Stimulated activated CD8-positive, alpha-beta memory T cell treated with anti-CD3 and anti-CD28 coated beads, Interleukin-15, amount 100 ng/mL, for 4 hours (primary cell): ENCODE measurements at places on chromosomes 3 and 15.

- no peak for DNase-seq
Measured at GRCh38 chr3:44886561-44886960, 12.2 kb downstream of the TGM4 start.

DNA sequence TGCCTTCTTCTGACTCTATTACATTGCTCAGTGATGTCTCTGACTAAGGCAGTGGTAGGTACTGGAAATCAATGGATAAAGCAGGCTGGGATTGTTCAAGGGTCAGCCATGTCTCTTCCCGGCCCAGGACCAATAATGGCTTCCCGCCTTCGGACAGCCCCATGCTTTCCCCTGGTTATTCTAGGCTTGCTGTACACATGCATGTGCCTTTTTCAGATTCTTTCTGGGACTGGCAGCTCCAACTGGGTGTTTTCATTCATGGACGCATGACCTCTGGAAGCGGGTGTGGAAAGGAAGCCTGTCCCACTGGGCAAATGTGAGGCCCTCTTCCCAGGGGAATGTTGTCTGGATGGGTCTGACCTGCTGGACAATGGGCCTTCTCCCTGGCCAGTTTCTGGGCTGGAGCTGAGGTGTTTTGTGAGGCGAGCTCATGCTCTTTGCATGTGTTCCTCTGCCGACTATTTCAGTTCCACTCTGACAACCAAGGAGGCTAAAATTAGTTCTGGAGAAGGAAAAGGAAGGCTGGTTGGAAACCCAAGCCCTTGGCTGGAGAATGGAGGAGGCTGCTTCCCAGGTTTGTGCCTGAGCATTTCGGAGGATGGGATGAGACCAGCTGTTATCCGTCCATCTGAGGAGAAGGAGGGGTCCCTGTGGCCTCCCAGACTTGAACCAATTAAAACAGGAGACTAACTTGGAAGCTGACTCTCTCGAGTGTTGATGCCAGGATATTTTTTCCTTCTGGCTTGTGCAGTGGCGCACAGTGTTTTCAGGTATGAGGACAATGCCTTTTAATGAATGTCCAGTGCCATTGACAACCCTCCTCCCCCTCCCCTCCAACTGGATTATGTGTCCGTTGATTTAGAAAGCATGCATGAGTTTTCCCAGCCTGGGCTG lies 6.9 kb downstream of the ACVR2B start:
- no peak for DNase-seq

- DNase-seq: no peak
Measured at GRCh38 chr3:23834082-23834870, 28.5 kb downstream of the UBE2E1 start.

- no peak for DNase-seq
Measured at GRCh38 chr15:77546050-77546501, 86.6 kb downstream of the LINGO1 start.

DNA sequence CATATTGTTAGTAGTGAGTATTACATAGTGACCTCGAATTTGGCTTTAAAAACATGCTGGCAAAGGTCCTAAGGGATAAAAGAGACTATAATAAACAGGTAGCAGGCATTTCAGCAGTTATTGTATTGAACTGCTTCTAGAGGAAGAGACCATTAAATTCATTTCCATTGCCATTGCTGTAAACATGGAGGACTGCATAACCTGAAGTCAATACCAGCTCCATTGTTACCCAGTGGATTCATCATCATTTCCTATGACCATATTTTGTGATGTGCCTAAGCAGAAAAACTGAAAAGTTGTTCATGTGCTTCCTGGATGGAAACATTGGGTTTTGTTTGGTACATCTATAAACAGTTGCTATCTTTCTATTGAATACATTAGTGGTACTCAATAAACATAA lies 482.5 kb upstream of the UBE2E2 start:
- no peak for DNase-seq

DNA sequence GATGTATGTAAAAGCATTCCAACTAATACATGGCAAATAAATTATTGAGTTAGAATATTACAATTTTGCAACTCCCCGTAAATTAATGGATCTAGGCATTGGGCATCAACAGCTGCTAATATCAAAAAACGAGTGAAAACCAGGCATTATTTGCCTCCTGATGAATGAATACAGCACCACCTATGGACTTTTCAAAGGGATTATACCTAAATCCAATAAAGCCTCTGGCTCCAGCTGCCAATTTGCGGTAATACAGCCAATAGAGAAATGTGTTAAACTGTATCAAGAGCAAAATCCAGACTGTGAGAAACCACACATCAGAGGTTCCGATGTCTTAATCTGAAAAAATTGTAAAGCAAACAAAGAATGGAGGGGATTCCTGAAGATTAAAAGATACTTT lies 16.3 kb upstream of the A4GNT start:
- DNase-seq: no peak

DNA sequence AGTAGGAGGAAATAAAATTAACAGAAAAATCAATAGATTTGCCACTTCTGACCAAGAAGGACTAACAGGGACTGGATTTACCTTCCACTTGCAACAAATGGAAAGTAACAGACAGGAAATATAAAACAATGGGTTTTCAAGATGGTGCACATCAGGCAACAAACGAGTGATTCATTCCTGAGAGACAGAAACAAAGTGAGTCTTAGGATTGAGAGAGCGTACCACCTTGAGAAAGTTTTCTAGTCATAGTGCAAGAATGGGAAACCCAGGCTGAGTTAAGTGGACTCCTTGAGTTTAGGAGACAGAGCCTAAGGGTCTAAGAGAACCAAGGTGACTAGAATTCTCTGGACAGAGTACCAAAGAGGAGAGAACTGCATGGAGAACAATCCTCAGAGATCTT lies 101.7 kb downstream of the PPP2R3A start:
- no peak for DNase-seq

DNA sequence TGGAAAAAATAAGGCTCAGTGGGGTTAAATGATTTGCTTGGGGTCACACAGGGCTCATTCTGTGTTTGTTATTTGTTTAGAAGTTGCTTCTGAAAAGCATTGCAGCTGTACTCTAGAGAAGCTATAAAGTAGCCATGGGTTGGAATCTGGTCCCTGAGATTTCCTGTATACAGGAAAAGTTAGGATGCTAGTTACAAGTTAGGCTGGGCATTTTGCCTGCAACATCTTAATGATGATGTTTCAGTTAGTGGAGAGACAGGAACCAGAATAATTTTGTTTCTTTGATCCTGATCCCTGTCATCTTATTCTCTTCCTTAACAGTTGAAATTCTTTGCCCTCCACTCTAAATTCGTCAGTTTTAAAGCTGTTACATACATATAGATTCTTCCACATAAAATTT lies 445.3 kb downstream of the OTOL1 start:
- DNase-seq: no peak

DNA sequence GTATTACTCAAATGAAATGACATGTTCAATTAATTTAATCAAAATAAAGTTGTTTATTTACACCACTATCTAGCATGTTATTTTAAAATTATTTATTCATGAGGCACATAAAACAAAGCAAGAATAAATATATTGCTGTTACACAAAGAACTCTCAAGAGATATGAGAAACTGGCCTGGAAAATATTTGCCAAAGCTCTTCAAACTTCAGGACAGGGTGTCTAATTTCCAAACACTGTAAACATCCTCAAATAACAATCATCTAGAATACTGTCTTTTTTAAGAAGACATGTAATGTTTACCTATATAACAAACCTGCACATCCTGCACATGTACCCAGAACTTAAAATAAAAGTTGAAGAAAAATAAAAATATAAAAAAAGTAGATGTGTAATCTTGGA lies 876.6 kb downstream of the TUSC7 start:
- no peak for DNase-seq

DNA sequence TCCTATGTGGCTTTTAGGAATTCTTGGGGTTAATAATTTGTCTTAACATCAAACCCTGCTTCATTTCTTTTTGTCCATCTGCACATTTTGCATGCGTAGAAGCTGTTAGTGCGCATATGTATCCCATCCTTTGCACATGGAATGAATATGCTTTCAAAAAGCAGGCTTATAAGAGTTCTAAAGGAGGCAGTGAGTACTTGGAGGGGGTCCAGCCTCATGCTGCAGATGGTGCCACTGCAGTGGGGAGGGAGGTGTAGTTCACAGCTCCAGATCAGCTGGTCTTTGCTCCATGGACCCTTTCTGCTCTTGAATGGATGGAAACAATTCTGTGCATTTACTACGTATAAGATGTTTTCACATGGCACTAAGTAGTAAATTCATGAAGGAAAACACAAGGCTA lies 20.7 kb upstream of the SSR3 start:
- DNase-seq: no peak

GRCh38 chr3:169144270-169144669 lies 519.2 kb downstream of the MECOM start:
- DNase-seq: no peak

- no peak for DNase-seq
Measured at GRCh38 chr3:141122455-141123030, 71.4 kb downstream of the SPSB4 start.

- DNase-seq: no peak
Measured at GRCh38 chr3:73745526-73746191, 120.9 kb upstream of the PDZRN3 start.

GRCh38 chr3:122784436-122784835 lies 9.2 kb downstream of the HSPBAP1 start:
- DNase-seq: no peak

- DNase-seq: no peak
Measured at GRCh38 chr15:99143655-99144610, 39.1 kb downstream of the SYNM start.

DNA sequence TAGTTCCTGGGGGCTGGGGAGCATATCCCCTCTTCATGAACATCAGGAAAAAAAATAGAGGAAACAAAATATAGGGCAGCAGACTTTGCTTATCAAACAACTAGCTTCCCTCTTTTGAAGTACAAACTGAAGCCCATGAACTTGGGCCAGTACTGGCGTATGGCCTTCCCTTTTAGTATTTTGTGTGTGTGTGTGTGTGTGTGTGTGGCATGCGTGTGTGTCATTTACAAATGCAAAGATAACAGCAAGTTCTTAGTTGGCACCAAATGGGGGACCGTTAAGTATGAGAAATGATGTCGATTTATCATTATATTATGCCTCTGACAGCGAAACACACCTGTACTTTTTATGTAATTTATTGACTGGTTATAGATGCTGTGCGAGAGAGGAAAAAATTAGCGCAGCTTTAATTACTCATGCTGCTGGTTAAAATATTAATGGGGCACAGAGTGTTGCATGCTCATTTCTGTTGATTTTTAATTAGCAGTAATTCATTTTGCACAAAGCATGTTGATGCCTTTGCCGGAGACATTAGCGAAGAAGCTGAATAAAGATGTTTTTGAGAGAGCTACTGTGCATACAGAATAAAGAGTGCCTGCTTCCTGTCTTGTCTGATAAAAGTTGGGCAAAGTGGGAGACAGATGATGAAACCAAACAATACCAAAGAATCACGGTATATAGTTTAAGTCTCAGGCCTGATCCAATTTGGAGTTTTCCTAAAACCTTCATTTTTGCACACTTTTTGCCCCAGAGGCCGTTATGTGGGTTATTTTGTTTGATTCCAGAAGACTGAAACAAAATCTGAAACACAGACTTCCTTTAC lies 297.1 kb downstream of the SATB1 start:
- no peak for DNase-seq

GRCh38 chr3:194964809-194965208 lies 279.1 kb downstream of the FAM43A start:
- no peak for DNase-seq

DNA sequence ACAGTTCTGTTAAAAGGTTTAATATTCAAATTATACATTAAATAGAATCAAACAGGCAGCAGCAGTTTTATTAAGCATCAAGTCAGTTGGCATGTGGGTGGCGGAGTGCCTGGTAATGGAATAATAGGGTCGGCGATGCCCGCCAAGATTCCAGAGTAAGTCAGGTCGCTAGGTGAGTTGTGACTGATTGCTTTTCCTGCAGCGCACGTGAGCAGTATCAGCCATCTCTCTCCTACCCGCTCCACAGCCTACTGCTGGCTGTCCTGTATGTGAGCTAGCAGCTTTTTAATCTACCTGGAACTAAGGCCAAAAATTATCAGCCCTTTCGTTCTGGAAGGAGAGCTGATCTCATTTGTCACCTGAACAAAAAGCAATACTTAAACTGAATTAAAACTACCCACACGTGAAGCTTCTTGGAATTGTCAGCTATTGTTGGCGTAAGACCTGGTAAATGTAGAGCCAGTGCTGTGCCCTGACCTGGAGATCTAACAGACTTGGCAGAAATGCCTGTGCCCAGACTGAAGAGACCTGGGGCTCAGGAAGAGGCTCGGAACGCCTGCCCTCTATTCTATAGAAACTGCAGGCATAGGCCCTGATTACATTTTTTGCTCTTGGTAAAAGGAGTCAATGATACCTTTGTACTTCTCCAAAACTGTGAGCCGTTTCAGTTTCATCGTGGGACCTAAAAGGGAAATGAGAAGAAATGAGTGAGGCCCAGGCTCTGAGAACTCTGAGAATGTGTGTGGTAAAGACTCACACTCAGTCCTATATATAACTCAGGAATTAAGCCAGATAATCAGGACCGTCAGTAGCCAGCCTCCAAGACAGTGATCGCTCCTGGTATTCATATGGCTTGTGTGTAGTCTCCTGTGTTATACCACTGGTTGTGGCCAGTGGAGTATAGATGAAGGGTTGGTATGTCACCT lies 21.9 kb downstream of the IDH3A start:
- no peak for DNase-seq

DNA sequence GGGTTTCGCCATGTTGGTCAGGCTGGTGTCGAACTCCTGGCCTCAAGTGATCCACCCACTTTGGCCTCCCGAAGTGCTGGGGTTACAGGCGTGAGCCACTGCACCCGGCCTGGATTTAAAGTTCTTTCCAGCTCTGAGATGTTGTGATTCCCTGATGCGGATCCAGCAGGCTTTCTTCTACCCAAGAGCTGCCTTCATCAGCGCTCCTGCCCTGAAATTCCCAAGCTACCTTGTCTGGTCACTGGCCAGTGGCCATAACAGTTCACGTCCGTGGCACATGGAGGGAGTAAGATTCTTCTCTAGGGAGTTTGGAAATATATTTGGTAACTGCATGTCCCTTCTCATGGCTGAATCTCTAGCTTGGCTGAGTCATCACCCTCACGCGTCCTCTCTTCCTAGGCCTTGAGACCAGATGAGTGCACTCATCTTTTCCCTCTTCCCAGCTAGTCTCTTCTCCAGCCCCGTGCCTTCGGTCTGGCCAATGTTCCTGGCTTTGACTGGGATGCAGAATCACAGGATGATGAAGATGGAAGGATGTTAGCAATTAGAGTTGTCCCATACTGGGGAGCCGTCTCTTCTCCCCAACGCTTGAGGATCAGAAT lies 29.8 kb upstream of the APOD start:
- no peak for DNase-seq
